ENCODE measurements at places on chromosomes 5 and 9. TPM values are rescaled to one million over a fixed set of nuclear protein-coding genes. Genes with fewer than 3 reads are reported as not detected.

DNA sequence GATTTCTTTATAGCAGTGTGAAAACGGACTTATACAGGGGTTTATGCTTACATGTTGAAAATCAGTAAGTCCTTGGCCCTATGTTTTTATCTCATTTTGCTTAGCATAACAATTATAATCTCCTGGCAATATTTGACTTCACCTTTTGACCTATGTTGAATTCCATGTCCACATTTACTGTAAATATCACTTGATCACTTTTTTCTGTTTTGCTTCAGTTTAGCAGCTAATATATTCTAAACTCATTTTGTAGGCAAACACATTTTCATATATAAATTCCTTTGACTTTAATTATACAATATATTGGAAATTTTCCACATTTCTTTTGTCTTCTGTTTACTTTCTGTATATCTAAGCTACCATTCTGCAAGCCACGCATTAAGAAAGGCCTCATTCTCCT is 674.0 kb downstream of the MAT2B start:
- no peak for DNase-seq

Gene PLAC8L1
- total RNA-seq: not detected

DNA sequence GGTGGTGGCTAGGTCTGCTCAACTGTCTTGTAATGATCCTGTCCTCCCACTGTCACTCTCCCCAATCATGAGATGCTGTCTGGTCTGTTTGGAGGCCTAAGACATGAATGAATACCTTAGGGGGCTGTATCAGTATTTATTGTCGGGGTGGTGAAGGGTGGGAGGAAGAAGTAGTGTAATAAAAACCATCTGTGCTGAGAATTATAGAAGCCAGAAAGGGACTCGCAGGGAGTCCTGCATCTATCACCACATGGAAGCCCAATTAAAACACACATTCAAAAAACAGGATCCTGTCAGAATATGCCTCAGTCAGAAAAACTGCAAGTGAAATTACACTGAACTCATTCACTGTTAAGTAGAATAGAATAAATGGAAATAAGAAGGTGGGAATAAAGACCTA is 1134.3 kb upstream of the C9orf72 start:
- no peak for DNase-seq

GRCh38 chr5:73374520-73375190 is 73.9 kb downstream of the FOXD1 start:
- no peak for DNase-seq

- DNase-seq: no peak
Measured at GRCh38 chr9:6984941-6985578, 227.3 kb downstream of the KDM4C start.
